ENCODE measurements at places on chromosomes 13 and 19.
A peak's percentile ranks its signal among the peaks of the same experiment; 100 is the strongest.

GRCh38 chr13:36685927-36686326, 12.1 kb downstream of the SERTM1 start:
- no peak for DNase-seq

GRCh38 chr13:111076155-111077013, 38.7 kb upstream of the ARHGEF7 start:
- DNase-seq: no peak

DNA sequence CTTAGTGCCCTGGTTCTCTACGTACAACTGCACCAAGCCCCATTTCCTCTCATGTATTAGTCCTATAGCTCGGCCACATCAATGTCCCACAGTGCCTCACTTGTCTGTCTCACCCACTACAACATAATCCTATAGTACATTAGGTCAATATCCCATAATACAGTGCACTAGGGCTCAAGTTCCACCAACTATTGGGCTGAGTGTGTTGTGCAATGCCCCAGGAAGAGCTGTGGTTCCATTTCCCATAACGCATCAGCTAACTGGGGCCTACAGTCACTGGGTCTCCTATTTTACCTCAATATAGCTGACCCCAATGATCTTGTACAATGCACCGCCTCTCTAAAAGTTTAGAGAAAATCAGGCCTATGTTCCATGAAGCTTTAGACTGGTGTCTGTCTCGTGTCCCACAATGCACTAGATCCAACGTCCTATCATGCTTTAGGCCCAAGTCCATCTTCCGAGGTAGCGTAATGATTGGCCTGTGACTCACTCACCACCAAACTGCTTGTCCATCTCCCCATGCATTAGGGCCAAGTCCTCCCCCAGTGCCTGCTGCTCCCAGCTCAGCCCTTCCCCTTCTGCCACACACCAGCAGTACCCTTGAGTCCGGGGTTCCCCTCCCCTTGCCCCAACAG, 21.8 kb downstream of the TSKS start:
- DNase-seq: no peak

DNA sequence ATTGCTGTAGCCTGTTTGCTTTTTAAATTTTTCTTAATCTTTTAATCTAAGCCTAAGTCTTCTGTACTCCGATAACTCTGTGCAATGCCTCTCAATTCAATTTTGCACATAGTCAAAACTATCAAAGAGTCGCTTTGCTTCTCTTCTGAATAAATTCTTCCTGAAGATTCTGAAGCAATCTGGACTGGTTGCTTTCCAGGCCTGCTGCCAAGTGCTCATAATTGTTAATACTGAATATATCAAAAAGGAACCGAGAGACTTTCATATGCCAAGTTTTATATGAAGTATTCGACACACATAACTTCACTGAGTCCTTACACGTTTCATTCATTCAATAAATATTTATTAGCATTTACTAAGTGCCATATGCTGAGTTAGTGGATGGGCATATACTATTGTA, 91.3 kb downstream of the EDNRB start:
- DNase-seq: no peak

DNA sequence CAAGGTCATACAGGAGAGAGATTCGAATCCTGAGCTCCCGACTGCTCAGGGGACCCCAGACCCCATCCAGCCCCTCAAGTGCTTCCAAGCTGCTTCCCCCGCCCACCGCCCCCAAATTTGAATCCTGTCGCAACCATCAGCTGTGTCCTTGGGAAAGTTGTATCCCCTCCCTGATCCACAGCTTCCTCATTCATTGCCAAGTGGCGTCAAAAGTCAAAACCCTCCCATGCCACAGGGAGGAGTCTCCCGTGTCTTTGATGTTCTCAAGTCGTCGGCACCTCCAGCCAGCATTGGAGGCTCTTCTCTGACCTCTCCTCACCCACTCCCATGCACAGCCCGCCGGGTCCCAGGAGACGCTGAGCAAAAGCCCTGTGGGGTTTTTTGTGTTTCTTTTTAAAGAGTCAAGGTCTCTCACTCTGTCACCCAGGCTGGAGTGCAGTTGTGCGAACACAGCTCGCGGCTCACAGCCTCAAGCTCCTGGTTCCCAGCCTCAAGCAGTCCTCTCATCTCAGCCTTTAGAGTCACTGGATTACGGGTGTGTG, 2.8 kb upstream of the IFI30 start:
- DNase-seq: no peak

- DNase-seq: no peak
Observed at GRCh38 chr19:54017261-54017660, 25.8 kb downstream of the CACNG6 start.

DNA sequence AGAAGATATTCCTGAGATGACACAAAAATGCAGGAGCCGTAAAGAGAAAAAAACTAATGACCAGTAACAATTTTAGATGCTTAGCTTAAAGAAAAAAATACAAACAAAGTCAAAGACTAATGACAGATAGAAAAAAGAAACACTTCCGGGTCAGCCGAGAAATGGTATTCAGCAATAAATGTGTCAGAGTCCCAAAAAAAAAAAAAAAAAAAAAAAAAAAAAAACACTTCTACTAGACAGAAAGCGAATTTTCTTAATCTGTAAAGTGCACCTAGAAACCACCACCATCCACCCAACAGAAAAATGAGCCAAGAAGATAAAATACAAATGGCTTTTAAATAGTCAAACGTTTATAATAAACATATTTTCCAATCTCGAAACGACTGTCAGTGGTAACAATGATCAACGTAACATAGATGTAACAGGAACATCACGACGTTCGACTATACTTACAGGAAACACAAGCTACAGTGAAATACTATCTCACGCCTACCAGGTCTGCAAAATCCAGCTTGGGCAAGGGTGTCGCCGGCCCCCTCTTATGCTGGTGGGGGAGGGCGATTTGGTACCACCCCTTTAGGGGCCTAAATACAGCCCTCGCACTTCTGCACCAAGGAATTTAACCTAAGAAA, 10.6 kb downstream of the ABHD17A start:
- DNase-seq: no peak

DNA sequence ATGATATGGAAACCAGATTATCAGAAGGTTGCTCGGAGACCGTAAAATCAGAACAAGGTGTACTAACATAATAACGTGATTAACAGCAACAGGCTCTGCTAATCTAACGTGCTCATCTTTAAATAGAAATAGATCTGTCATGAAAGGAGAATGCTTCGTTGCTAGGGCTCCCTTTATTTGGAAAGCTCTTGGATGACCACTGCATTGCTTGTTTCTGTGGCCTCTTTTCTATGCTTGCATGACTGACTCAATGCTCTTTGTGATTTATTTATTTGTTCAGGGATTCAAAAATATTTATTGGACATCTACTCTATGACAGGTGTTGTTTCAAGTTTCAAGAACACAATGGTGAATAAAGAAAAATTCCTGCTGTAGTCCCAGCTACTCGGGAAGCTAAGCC, 22.3 kb upstream of the ZDHHC20 start:
- no peak for DNase-seq

DNA sequence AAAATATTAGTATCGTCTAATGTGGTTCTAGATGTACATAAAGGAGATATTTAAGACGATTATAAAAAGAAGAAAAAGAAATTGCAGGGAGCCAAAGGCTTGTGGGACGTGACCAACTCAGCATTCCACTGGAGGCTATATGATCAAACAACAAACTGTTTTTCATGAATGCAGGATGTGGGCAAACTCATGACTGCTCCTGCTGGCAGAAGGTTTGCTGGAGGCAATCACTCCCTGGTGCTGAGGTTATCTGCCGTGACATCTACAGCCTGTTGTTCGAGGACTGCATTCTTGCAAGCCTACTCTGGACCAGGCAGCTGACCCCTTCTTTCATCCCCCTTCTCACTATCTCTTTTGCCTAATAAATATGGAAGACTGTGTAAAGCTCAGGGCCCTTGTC, 518.1 kb downstream of the UQCRFS1 start:
- no peak for DNase-seq

- peak; percentile 70 for DNase-seq
Observed at GRCh38 chr19:48415395-48415794, 21.9 kb downstream of the GRIN2D start.

DNA sequence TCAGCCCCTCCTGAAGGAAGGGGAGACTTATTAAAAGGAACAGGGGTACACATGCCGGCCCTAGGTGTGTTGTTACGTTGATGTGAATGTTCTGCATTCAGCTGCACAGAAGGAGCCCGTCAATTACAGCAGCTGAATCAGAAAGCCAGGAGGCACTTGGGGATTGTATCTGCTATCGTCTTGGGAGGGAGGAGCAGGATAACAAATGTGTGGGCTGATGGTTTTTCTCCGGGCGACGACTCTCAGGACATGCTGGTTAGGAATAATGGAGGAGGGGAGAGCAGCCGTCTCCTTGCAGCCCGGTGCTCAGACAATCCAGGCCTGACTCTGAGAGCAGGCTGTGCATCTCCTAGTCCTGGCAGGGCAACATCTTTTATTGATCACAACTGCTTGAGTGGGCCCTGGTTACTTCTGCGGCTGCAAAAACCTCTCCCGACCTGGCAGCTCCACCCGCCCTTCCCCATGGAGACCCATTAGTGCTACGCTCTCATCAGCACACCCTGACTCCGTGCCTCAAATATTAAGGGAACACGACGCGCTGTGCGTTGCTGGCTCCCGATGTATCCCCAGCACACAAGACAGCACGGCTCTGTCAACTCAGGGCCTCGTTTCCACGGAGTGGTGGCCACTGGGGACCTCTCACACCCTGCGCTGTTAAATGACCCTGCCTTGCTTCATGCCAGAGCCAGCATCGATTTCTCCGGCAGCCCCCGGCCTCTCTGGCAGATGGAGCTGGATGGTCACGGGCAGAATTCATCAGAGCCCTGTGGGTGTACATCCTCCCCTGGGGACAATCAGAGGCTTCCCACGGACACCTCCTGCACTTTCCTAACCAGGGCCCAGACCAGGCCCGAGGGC, 25.3 kb downstream of the PEPD start:
- no peak for DNase-seq

DNA sequence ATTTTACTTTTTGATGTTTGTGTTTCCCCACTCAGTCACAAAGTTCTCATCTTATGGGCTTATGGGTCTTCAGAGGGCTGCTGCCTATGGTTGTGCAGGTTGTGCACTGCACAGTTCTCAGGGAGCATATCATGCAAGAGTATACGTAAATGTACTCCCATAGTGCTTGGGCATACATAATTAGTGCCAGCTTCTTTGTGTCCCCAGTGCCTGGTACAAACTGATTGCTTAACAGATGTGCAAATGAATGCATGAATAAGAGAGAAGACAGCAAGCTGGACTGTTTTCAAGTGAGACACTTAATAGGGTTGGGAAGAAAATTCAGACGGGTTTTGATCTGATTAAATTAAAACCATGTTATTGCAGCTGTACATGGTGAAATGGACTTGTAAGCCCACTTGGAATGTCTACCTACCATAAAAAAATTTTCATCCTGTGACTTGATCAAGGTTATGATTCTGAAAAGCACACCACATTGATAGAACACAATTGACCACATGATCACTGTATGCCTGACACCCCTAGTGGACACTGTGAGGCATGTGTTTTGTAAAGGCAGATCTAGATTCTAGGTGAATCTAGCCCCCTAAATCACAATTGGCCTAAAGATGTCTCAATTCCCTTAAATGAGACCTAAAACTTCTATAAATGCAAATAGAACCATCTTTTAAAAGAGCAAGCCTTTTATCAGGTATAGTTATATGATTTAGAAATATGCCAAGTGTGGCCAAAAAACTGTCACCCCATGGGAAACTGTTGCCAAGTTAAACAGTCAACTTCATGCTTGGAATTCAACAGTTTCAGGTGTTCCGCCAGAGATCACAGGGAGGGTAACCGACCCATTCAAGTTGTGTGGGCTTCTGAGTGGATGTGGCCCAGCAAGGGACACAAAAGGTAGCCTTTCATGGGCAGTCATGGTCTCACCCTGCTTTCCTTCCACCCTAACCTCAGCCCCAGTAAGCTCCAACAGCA, 27.9 kb downstream of the FAM124A start:
- DNase-seq: no peak

DNA sequence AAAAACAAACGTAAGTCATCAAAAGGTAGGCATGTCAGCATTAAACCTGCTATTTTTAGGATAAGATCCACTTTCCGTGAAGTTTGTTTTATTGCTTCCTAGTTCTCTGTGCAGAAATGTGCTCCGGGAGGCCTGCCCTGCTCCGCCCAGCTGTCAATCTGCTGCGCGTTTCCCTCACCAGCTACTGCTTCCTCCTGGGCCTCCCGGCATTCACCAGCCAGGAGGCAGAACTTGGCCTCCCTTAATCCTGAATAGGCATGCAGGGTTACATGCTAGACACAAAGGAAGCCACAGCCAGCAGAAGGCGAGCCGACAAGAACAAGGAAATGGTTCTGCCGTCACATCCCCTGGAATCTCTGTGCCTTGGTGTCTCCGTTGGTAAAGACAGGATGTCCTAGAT, 386.2 kb downstream of the IRS2 start:
- no peak for DNase-seq

GRCh38 chr19:30307191-30307974, 64.8 kb upstream of the ZNF536 start:
- DNase-seq: no peak

DNA sequence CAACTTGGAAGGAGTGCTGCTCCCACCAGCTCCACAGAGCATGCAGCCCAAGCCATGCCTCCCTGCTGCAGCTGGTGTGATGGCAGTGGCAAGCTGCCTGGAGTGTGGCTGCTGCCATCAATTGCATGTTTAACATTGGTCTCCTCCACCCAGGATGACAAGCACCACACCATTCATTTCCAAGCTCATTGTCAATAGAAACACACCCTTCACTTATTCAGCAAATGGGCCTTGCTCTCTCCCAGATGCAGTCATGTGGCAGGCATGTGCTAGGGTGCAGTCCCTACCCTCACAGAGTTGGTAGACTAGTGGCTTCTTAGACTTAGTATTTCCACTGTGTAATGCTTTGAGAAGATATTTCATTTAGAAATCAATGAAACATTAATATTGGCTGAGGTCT, 70.8 kb upstream of the FGF14 start:
- DNase-seq: no peak

DNA sequence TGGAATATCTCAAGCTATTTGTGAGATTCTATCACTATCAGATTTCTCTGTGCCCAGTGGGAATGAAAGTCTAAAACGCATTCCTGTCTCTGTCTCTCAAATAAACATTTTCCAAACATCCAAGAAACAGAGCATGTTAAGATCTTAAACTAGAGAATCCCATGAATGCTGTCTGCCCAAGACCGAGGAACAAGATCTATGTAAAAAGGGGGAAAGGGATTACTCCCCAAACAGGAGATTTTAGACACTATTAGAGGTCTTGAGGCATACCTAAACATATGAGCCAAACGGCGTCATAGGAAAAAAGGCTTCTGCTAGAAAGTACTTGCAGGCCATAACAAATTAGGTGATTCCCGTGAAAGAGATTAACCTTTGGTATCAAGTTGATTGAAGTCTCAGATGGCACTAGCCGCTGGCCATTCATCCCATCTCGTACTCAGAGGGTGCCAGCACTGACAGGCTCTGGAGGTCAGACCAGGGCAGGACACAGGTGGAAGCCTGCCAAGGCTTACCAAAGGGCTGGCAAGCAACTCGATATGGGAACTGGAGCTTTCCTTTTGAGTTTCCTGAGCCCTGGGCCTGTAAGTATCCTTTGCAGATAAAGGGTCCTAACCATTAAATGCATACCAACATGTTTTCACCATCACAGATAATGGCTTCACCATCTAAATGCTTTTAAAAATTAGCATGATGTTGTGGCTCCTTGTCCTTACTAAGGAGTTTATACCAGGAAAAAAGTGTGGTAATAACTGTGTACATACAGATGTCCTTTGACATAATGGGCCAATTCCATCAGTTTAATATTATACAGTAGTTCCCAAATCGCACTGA, 225.2 kb downstream of the FOXO1 start:
- DNase-seq: no peak

GRCh38 chr19:29302002-29302928, 89.3 kb upstream of the UQCRFS1 start:
- no peak for DNase-seq
